Activated B cell treated with CpG ODN at 0.5 μM for 24 hours (primary cell): ENCODE measurements at places on chromosomes 16 and 17.

- no peaks in the 10 kb centered on the region for H3K36me3 ChIP-seq
- H3K27me3 ChIP-seq, result no peaks in the 10 kb centered on the region
- no peak overlapping the region for H3K4me3 ChIP-seq
- no peak for DNase-seq
These were observed 114.5 kb upstream of the METRNL start for GRCh38 chr17:82964851-82965341.

GRCh38 chr17:72353502-72353901 lies 232.7 kb downstream of the SOX9 start:
- peaks cover 4% of the 10 kb centered on the region for H3K27me3 ChIP-seq
- DNase-seq, result no peak
- no peaks in the 10 kb centered on the region for H3K36me3 ChIP-seq
- no peak overlapping the region for H3K27ac ChIP-seq
- H3K4me1 ChIP-seq, result no peaks in the 10 kb centered on the region

DNA sequence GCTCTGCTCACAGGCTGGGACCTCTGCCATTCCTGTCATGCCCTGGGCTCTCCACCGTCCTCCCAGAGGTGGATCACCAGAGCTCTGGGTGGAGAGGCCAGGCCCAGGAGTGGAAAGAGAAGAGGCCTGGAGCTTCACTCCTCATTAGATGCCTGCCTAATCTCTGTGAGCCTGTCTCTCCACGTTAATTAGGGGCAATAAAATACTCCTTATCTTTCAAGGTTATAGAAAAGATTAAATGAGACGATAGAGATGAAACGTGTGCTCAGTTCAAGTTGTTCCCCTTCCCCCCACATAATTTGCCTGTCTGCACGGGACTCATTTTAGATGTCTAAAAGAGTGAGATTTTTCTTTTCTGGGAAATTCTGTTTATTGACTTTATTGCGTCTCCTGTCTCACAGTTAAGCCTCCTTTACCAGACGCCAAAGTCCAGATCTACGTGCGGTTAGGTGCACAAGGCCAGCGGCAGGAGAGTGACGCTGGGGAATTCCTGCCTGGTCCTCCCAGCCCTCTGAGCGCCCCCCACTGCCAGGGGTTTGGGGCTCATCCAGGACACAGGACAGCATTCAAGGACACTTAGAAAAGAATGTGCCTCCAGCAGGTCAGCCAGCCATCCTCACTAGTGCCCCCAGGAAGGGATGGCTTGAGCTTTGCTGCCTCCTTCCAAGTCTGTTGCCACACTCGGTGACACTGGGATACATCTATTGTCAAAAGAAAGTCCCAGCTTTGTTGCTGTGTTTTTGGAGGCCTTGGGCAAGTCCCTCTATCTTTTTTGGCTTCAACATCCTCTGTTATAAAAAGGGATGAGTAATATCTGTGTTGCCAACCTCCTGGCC lies 42.3 kb downstream of the TBX4 start:
- no peak overlapping the region for H3K4me3 ChIP-seq
- no peak overlapping the region for H3K27ac ChIP-seq

DNA sequence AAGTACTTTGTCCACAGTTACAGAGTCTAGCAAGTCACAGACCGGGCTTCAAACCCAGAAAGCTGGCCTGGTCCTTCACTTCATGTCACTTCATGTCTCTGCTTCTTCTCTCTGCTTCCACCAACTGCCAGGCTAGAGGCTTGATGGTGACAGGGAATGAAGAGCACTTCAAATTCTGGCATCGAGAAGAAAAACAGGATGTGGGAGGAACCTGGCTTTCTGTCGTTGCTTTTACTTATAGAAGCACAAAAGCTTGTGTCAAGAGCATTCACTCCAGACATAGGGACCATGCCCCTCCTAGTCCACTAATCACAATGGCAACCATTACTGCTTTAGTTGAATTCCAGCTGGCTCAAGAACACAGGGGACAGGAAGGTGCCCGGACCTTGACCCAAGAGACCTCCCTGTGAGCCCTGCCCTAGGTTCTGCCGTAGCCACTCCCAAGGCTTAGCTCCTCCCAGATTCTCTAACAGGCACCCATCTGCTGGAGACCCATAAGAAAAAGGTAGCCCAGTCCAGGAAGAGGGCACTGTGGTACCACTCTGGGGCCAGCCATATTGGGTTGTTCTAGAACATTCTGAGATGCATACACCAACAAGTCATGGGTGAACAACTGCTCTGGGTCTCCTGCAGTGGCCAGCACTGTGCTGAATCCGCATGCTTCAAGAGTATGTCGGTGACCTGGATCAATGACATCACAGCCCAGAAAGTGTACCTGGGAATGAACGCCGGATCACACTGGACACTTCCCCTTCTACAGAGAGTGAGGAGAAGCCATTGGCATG lies 181.8 kb downstream of the C16orf95 start:
- no peaks in the 10 kb centered on the region for H3K4me1 ChIP-seq
- H3K36me3 ChIP-seq, result no peaks in the 10 kb centered on the region
- no peak overlapping the region for H3K27ac ChIP-seq

GRCh38 chr17:48374650-48375230 lies 55.3 kb downstream of the SKAP1 start:
- DNase-seq, result no peak
- peaks cover 23% of the 10 kb centered on the region for H3K4me1 ChIP-seq
- no peaks in the 10 kb centered on the region for H3K36me3 ChIP-seq
- no peaks in the 10 kb centered on the region for H3K27me3 ChIP-seq
- peak overlapping the region; percentile 80 for H3K27ac ChIP-seq
- H3K4me3 ChIP-seq, result no peak overlapping the region
